ENCODE measurements at places on chromosomes 4 and X.

GRCh38 chr4:41360921-41361793 lies 104.4 kb downstream of the UCHL1 start:
- no peak for DNase-seq

GRCh38 chr4:22552812-22553211 lies 36.9 kb upstream of the ADGRA3 start:
- DNase-seq = no peak

DNA sequence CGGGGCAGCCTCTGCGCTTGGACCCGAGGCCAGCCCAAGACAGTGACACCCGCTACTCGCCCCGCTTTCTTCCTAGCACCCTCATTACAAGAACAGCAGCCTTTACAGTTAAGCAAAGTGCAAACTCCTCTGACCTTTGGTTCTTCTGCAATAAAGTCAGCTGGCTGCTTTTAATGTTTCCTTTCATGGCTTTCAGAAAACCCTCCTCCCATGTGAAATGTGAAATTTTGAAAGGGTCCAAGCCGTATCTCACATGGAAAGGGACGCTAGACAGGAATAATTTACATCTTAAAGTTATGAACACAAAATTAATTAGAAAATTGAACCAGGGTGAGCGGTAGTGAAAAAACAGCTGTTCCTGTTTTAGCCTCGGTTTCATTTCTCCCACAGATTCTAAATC lies 520.1 kb upstream of the FRG1 start:
- no peak for DNase-seq

GRCh38 chr4:102104278-102104677 lies 241.0 kb downstream of the SLC39A8 start:
- DNase-seq = no peak

DNA sequence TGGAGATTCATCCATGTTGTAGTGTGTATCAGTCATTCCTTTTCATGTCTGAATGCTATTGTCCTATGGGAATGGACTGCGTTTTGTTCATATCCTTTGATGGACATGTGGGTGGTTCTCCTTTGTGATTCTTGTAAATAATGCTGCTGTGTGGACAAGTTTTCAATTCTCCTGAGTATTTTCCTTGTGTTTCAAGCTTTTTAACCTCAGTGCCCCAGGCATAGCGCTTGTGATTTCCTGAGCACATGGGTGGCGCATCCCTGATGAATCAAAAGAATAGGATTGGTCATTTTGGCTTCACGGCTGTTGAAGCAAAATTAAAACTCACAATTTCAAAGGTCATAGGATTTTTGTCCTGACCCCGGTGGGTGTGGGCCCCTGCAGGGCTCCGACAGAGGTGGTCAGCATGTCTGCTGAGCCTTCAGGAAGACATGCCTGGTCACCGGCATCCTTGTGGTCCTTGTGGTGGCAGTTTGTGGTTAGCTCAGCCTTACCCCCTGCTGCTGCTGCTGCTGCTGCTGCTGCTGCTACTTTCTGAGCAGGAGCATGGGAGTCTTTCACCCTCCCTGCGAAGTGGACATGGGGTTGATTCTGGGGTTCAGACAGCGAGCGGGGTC lies 30.0 kb downstream of the SHROOM2 start:
- DNase-seq = no peak

- DNase-seq = no peak
Measured at GRCh38 chr4:134708026-134708425, 506.4 kb upstream of the PABPC4L start.

DNA sequence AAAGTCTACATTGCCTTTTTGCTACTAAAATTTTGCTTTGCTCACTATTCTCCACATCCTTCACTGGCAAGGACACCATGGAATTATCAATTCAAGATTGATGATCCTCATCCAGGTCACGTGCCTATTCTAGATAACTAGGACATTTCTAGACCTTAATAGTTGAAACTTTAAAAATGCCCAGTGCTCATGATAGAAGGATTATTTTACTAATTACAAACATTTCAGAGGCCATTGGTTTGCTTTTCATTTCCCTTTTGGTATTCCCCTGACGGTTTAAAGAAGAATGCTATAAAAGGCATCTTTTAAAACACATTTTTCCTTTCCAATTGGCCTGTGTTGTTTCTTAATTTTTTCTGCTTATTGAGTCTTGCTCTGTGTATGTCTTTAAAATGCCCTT lies 249.4 kb downstream of the NDST4 start:
- no peak for DNase-seq

- no peak for DNase-seq
Measured at GRCh38 chrX:2533424-2533823, 32.6 kb upstream of the DHRSX start.

DNA sequence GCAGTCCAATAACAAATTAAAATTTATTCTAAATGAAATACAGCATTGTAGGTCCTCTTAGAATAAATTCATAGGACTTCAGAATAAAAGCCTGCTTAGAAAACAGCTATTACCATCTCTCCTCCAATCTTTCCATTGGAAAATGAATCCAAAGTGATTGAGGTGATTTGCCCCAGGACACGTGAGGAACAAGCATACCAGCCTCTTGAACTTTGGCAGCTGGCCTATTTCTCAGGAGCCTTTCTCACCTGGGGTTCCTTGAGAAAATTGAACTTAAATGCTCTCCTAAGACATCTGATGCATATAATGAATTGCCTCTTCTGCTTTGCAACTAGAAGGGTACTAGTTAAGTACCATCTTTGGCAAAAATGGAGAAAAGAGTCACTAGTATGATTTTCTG lies 13.5 kb downstream of the ARHGAP24 start:
- no peak for DNase-seq

DNA sequence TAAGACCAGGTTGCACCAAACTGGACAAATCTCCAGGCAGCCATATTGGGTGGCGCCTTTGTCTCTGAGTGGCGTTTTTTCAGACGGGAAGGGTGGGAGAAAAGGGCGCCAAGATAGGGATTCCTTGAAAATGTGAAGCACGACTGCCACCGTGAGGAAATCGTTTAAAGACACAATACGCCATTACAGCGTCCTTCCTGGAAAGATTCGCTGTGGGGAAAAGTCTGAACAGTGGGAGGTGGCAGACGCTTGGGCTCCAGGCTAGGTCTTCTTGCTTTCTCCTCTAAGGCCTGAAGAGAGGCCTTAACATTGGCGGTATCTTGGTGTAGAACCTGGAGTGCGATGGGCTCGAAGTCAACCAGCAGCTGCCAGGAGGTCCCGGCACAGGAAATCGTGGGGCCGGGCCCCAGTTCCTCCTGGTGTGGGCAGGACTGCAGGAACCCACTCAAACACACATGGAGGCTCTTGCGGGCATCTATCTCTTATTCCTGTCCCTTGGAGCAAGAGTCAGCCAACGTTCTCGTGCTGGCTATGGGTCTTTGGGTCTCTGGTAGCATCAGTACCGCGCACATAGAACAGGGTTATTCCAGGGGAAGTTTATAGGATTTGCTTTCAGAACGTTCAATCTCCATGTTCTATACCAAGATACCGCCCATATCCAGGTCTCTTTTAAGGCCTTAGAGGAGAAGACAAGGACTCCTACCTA lies 208.8 kb downstream of the OR13H1 start:
- DNase-seq = no peak

DNA sequence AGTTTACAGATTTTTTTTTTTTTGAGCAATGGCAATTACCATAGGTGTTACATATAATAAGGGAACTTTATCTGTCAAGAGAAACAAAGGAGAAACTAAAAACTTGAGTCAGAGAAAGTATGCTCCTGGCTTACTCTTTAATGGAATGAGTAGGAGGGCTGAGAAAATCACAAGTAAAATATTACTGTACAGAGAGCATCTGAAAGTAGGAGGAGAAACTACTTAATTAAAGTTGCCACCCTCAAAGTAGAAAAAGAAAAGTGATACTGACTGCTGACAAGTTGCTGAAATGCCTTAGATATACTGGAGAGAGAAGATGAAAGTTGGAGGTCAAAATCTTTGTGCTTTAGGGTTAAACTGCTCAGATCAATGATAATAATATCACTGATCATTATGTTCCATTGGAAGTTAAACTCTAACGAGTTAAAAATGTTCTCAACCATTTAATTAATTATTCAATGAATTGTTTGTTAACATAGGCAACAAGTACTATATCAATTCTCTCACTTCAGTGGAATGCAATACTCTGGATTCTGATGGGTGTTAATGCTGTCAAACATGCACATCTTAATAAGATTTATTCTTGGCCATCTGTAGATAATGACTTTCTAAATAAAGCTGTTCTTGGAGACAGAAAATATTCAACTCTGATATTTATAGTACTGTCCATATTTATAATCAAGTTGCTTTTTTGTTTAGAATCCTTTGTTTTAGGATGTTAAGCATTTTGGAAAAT lies 61.2 kb upstream of the CAMK2D start:
- no peak for DNase-seq

- DNase-seq = no peak
Measured at GRCh38 chr4:6856391-6856790, 53.2 kb upstream of the TBC1D14 start.

GRCh38 chrX:41526925-41527324 lies 79.8 kb downstream of the NYX start:
- DNase-seq = no peak

DNA sequence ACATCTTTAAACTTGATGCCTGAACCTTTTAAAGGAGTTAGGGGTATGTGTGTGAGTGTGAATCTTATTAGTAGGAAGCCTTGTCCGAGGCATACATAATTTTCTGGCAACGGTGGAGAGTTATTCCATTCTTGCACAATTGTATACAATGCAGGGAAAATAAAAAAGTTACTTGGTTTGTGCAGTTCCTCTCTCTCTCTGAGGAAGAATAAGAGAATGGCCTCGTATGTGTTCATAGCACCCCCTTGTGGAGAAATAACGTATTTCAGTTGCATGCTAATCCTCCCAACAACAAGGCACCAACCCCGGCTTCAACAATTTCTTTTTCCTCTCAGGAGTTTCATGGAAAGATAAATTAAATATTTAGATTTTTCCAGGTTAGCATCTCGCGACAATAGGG lies 33.7 kb upstream of the FGF13 start:
- no peak for DNase-seq

GRCh38 chr4:146329050-146329716 lies 114.8 kb downstream of the REELD1 start:
- DNase-seq = no peak

GRCh38 chr4:165909947-165910346 lies 36.9 kb downstream of the TLL1 start:
- no peak for DNase-seq

GRCh38 chr4:119299741-119300100 lies 22.2 kb downstream of the FABP2 start:
- DNase-seq = no peak

DNA sequence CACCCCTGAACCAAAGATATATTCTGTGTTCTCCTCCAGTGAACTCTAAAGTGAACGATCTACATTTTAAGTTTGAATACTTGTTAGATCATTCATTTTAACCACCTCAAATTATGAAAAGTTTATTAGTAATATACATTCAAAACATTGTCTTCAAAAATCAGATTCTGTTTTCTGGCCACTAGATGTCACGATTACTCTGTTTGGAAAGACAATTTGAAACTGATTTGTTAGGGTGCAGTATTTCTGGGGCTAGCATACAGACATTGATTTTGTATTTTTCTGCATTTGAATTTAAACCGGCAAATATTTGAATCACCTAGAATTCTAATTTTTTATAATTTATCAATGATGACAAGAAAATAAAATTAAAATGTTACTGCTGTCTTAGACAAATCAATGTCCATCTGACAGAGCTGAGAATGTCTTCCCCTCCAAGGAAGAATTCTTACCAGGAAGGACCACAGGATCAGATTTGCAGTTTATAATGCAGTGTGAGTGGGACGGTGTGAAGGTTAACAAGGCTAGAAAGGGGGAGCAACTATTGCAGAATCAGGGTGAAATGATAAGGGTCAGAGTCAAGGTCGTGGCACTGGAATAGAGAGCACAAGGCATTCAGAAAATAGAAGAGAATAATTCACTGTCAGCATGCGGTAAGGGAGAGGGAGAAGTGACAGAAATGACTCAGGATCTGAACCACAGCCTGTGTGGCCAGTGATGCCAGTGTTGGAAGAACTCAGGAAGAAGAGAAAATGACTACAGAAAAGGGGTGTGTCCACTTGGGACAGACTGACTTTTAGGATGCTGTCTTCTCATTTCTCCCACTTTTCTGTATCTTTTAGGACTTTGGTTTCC lies 91.6 kb downstream of the ANXA10 start:
- no peak for DNase-seq

DNA sequence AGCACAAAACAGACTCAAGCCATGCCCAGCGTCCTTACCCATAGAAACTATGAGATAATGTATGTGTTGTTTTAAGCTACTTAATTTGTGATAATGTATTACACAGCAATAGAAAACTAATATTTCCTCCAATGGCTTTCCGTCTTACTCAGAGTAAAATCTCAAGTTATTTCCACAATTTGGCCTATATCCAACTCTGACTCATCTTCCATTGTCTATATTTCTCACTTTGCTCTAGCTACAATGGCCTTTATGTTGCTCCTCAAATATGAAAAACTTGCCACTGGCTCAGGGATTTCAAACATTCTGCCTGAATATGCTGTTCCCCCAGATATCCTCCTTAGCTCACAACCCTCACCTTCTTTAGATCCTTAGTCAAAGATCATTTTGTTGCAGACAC lies 31.6 kb downstream of the IQCM start:
- no peak for DNase-seq

DNA sequence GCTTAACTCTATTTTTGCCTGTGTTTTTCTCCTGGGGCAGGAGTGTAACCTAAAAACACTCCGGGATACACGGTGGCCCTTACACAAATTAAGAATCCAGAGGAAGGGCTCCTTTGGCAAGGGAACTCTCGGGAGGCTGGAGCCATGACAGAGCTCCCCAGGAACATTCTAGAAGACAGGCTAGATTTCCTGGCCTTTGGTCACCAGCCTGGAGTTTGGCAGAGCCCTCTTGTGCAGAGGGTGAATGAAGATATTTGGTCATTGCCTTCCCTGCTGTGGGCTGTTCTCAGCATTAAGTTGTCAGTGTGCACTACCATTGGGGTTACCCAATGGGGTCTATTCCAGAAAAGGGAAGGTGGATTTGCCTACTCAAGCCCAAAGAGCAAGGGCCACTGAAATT lies 53.8 kb upstream of the LNX1 start:
- no peak for DNase-seq

GRCh38 chr4:119939071-119939995 lies 127.3 kb downstream of the MAD2L1 start:
- no peak for DNase-seq

DNA sequence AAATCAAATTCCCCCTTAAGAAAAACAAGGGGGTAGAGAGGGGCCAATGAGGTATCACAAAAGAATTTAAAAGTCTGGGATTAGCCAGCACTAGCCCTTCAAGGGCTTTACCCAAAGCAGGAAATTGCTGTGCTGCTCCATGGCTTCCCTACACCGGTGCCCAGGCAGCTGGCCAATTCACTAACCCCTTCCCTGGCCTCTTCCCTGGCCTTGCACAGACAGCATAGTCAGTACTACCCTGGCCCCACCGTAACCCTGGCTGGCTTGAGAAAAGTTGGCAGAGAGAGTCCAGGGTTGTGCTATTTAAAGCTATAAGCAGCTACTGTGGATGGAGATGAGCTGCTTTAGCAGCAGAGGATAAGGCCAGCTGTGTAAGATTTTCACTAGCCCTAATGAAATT lies 43.1 kb downstream of the ADAMTS3 start:
- DNase-seq = no peak

GRCh38 chr4:620201-620600 lies 5.2 kb upstream of the PDE6B start:
- no peak for DNase-seq

GRCh38 chrX:120452131-120452530 lies 17.0 kb downstream of the LAMP2 start:
- no peak for DNase-seq

- DNase-seq = no peak
Measured at GRCh38 chr4:164935363-164935762, 42.1 kb downstream of the TRIM61 start.

GRCh38 chr4:5256421-5256820 lies 205.1 kb downstream of the STK32B start:
- DNase-seq = no peak

GRCh38 chrX:68648960-68649359 lies 1.5 kb downstream of the STARD8 start:
- DNase-seq = no peak
